ENCODE measurements at places on chromosomes 16 and 17. TPM values are rescaled to one million over a fixed set of nuclear protein-coding genes. Genes with fewer than 3 reads are reported as not detected.

DNA sequence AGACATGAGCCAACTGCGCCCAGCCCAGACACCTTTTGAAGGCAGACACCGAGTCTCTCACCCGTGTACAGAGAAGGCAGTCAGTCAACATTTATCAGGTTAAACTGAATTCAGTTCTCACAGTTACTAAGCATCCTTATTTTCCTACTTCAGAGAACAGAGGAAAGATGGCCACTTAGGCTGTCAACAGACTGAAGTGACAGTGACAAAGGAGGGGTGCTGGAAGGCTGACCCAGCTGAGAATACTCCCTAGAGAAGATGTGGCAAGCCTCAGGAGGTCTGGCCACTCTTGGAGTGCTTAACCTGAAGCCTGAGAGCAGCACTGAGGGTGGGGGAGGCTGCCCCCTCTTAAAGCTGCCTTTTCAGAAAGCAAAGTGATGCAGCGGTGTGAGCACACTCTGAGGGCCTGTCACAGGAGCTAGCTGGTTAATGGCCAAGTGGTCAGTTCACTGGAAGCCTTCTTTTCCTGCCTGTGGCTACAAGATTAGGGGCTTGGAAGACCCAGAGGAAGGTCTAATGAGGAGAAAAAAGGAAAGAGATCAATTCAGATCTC lies 51.0 kb upstream of the SREBF1 start:
- no peak for DNase-seq

The SYNGR3 gene
- total RNA-seq, result 2.9 TPM

DNA sequence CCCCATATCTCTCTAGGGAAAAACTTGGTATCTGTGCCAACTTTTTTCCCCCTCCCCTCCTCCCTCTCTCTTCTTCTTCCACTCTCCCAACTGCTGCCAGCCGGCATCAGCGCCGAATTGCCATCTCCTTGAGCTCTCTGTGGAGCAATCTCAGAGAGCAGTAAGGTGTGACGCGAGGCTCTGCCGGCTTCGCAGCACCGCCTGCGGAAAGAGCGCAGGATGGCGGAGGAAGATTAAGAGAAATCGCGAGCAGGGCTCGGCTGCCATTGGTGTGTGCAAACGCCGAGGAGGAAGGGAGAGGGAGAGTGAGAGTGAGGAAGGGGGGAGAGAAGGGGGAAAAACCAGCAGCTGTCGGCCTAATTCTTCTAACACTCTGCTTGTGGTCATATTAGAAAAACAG lies 44.2 kb downstream of the NEUROD2 start:
- DNase-seq, result no peak

The KRTAP4-3 gene
- total RNA-seq, result not detected

The CDC42EP4 gene
- 29.3 TPM for total RNA-seq

The TBC1D3 gene
- not detected for total RNA-seq

DNA sequence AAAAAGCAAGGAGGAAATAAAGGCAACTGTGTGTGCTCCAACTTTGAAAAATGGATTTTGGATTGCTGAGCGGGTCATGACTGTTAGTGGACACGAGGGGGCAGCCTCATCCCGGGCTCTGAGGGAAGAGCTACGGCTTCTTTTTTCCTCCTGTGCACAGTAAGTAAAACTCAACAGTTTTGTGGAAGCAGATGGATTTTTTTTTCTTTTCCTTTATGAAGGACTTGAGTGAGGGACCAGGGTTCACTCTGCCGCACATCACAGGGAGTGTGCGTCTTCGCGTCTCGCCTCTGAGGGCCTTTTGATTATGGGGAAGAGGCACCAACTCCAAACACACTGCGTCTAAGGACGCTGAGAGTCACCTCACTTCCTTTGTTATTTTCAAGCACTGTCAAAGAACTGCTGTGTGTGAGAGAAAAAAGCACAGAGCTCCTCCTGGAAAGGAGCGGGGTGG lies 80.3 kb upstream of the GOT2 start:
- DNase-seq, result peak; percentile 26

- peak; percentile 47 for DNase-seq
Measured at GRCh38 chr17:32564325-32564724, 77.5 kb downstream of the CDK5R1 start.

All from bronchial epithelial cell (primary cell).